ENCODE measurements at places on chromosomes 12 and 14.

DNA sequence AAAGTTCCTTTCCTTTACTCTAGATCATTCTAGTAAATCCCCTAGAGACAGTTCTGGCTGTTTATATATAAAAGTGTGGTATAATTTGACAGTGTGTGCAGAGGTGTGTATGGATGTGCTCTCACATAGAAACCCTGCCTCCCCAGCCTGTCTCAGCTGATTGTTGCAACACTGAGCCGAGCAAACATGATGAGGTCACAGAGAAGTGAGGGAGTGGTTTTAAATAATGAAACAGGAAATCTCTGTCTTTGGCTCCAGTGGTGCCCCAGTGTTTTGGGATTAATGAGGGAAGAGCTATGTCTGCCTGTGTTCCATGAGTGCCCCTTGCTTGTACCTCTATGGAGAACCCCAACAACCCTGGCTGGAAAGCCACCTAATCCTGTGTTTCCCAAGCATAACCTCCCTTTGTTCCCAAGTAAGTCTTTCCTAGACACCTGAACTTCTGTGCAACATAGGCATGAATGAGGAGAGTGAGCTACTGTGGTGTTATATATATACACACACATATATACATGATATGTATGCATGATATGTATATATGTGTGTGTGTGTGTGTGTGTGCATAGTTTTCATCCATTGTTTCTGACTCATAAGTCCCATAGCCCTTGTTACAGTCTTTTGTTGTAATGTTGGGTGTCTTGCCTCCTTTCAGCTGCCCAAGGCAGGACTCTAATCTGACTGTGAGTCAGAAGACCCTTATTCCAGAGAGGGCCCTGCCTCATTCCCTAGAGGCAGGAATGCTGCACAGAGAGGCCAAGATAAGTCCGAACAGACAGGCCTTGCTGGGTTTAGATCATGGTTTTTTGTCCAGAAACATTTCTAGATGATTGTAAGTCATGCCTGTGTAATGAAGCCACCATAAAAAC, 18.0 kb downstream of the TRAF3 start:
- no peak for DNase-seq

DNA sequence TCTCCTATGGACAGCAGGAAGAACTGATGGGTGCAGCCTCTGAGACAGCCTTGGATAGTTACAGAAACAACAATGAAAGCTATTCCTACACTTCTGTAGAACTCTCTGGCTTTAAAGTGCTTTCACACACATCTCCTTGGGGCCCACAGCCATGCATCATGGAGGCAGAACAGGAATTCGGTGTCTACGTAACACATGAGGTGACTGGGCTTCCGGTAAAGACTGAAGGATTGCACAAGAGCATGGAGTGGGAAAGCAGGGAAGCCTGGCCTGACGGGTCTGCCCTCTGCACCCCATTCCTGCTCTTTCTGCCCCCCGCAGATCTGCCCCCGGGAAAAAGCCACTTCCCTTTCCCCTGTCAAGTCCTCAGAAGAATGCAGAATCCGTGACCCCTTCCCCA, 82.6 kb downstream of the VWF start:
- no peak for DNase-seq

DNA sequence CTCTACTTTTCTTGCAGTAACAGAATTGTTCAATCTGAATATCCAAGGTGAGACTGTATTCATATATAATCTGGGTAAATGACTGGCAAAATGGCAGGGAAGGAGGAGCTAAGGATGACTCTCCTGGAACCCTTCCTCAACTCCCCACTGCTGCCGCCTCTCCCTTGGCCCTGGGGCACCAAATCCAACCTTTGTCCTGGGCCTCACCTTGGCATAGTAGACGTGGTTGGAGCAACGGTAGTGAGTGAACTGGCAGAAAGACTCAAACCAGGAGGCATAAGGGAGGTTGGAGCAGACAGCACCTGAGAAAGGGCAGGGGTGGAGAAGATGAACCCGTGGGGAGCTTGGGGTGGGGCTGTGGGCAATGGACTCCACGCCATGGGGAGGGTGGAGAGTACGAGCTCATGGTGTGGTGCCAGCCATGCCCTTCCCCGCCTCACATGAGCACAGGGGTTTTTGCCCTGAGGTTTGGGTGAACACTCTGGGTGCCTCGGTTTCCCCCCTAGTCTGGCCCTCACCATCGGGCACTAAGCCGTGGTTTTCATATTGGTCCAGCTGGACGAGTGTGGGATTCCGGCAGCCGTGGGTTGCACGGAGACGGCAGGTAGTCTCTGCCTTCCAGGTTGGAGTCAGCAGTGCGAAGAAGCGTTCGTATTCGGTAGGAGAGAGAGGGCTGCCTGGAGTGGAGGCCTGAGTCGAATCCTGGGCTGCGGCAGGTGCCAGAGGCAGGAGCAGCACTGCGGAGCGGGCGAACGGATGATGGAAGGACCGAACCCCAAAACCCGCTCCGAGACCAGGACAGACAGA, 753 bp downstream of the ACRBP start:
- no peak for DNase-seq

- no peak for DNase-seq
Observed at GRCh38 chr12:117084405-117085317, 14.6 kb downstream of the TESC start.

DNA sequence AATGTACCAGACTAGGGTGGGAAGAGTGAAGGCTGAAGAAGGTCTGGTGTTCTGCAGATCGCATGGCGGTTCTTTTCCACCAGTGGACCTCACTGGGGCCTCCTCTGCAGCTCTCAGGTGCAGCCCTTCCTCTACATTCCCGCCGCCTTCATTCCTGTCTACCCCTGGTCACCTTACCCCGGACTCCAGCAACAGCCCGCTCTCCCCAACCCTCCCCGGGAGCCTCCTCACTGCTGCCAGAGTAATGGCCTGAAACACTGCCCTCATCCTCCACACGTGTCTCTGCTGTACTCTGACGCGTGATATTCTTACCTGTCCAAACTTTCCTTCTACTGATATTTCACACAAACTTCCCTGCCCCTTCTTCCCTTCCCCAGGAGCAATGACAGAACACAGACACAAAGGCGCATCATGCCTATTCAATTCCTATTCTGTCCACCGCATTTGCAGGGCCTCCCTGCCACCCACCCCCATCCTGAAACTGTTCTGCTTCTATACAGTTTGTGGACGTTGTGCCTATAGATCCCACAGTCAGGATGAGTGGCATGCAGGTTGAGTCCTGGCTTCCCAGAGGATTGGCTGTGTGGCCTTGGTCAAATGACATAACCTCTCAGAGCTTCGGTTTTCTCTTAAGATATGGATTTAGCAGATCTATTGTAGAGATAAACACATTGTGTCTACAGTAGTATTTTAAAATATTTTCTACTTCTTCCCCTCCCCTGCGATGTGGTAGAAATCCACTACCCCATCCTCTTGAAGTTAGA, 1.7 kb upstream of the NUAK1 start:
- DNase-seq = no peak

DNA sequence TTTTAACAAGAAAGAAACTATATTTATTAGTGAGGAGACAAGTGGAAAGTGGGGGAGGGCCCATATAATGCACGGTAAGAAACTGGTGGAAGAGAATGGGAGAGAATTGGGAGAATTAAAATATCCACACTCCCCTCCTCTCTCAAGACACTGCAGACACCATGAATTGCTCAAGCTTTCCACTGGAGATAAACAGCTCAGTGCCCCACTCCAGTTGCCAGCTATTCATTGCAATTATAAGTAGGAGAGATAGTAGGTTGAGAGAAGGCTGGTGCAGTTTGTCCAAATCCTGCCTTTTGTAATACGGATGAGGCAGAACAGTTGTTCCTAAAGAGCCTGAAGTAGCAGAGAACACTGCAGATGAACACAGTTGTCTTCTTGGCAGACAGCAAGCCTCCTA, 38.2 kb downstream of the DCAF5 start:
- DNase-seq = no peak

GRCh38 chr12:93081810-93082165, 152.7 kb upstream of the EEA1 start:
- no peak for DNase-seq

GRCh38 chr12:66280561-66280960, 21.7 kb upstream of the HELB start:
- DNase-seq = no peak

- no peak for DNase-seq
Observed at GRCh38 chr14:91519239-91520036, 9.3 kb upstream of the PPP4R3A start.

DNA sequence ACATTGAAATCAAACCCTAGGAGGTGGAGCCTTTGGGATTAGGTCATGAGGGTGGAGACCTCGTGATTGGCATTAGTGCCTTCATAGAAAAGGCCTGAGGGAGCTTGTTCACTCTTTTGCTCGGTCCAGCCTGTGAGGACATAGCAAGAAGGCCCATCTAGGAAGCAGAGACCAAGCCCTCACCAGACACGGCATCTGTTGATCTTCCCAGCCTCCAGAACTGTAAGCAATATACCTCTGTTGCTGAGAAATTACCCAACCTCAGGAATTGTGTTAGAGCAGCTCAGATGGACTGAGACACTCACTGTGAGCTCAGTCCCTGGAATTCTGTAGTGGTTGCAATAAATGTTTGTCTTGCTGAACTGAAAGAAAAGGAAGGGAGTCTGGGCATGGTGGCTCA, 116.2 kb upstream of the MAP1LC3B2 start:
- DNase-seq = no peak

- DNase-seq = no peak
Observed at GRCh38 chr12:116257215-116257614, 20.3 kb downstream of the MED13L start.

DNA sequence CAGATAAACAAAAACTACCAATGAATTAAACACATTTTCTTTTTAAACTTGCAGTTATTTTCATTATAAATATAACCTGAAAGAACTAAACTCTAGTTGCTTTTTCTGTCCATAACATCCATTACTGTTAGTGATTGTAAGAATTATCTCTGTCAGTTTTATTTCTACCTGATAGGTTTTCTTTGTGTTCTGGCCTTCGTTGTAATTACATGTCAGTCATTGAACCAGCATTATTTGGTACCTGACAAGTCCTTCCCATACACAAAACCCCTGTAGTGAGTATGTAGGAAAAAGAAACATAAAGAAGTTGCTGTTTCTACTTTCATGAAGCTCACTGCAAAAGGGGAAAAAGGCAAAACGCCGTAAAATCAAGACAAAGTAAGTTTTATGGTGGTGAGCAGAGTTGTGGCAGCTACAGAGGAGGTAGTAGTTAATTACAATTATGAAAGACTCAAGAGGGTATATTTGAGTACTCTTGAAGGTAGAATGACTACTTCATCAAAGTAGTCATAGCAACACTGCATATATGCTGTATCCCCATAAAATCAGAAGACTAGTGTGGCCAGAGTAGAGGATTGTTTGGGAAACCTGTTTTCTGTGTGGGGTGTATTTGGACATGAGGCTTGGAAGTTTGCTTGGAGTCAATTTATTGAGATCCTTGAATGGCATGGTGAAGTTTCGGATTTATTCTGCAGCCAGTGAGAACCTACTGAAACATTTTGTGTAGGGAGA, 102.8 kb downstream of the SLC5A8 start:
- no peak for DNase-seq

- DNase-seq = no peak
Observed at GRCh38 chr12:85654456-85654840, 181.8 kb downstream of the RASSF9 start.

DNA sequence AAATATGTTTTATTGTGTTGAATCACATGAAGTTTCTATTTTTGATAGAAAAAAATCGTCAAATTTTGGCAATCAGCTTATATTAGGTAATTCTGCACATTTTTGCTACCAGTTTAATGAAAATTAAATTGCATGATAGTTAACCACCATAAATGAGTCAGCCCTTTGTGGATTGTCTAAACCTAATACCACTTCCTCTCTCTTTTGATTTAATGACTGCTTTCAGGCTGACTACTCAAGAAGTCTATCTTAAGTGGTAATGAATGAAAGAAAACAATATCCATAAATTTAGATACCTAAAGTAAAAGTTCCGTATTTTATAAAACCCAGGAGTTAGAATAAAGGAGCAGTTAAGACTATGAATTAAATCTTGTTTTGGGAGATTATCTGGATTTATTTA, 450.5 kb downstream of the TMEM117 start:
- no peak for DNase-seq

All from GM12864 (cell line).